NCI-H2107 (cell line): ENCODE measurements at places on chromosomes 1 and 21.
A peak's percentile ranks its signal among the peaks of the same experiment; 100 is the strongest.

GRCh38 chr1:10980094-10980577 is 32.3 kb upstream of the TARDBP start:
- DNase-seq = no peak

- DNase-seq = no peak
Observed at GRCh38 chr1:107933736-107934135, 31.2 kb downstream of the VAV3 start.

DNA sequence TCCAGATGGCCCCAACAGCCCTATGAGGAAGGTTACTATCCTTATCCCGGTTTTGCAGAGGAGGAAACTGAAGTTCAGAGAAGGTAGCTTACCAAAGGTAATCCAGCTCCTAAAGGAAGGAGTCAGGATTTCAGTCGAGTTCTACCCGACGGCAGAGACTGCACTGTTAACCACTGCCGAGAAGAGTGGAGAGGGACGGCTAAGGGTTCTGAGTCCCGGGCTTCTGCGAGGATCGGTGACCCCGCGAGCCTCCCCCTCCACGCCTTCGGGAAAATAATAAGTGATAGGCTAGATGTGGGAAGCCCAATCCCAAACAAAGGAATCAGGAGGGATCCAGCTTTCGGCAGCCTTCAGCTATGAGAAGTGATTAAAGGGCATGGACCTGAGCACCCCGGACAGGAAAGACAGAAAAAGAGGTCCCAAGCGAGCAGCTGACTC is 587 bp downstream of the TMEM53 start:
- no peak for DNase-seq

DNA sequence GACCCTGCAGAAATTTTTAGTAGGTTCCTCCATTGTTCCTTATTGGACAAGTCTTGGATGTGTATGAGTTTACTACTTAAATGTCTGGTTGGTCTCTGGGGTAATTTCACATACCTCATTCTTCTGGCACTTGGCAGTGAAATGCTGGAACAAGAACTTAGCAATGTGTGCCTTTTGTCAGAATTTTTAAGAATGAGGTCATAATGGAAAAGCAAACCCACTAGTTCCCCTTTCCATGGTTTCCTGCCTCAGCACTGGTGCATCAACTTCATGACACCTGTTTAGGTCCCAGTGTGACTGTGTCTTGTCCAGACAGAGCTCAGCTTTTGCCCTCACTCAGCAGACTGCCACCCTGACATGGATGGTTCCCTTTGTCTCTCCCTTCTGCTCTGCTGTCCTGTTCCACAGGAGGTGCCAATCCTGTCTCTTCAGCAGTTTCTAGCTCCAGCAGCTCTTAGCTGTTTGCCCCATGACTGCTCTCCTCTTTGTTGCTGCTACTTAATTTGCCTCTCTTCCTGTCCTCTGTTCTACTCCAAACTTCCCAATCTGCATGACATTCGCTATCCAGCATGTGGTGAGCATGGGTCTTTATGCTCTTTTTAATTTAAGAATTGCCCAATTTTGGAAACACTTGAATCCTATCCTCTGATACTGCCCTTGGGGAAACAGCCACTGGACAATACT is 135.6 kb downstream of the CYYR1 start:
- DNase-seq = no peak

DNA sequence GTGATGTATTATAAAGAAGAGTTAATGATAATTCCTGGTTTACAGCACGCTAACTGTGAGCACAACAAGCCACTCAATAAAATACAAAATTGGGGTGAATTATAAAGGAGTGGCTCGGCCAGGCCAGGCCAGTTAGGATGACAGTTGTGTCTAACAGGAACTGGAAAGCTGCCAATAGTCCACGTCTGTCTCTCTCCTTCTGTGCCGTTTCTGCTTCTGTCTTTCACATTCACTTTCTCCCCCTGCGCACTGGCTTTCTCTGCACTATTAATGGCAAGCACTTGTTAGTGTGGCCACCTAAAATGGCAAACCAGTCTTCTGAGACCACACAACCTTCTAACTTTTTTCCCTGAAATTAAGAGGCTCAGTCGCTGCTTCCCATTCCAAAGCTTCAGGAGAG is 394.3 kb downstream of the NTNG1 start:
- DNase-seq = no peak

- peak; percentile 69 for DNase-seq
Observed at GRCh38 chr1:33367485-33368405, 46.8 kb upstream of the A3GALT2 start.

- DNase-seq = no peak
Observed at GRCh38 chr1:12457771-12458170, 160.2 kb downstream of the DHRS3 start.

DNA sequence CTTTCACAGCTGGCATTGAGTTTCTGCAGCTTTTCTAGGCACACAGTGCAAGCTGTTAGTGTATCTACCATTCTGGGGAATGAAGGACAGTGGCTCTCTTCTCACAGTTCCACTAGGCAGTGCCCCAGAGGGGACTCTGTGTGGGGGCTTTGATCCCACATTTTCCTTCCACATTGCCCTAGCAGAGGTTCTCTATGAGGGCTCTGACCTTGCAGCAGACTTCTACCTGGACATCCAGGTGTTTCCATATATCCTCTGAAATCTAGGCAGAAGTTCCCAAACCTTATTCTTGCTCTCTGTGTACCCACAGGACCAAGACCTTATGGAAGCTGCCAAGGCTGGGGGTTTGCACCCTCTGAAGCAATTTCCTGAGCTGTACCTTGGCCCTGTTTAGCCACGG is 2.4 kb upstream of the IFI44 start:
- DNase-seq = no peak

DNA sequence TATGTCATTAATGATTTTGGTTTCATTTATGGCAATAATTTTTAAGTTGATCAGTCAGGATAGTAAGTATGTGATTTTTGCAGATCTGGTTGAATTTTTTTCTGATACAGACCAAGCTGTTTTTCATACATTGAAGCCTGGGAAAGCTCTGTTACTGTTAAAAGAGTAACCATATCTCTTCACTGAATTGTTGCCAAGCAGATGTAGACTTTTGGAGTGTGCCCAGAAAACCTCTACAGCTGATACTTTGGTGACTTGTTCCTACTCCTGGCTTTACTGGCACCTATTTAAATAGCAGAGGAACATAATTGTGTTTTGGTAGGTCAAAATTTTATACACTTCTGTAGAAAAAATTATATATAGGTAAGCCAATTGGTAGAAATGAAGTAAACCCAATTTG is 49.4 kb downstream of the NFIA start:
- DNase-seq = no peak
